NCI-H187 (cell line): ENCODE measurements at places on chromosomes 6 and 20.

GRCh38 chr20:63284083-63284440 is 8.9 kb upstream of the COL20A1 start:
- DNase-seq, result no peak

DNA sequence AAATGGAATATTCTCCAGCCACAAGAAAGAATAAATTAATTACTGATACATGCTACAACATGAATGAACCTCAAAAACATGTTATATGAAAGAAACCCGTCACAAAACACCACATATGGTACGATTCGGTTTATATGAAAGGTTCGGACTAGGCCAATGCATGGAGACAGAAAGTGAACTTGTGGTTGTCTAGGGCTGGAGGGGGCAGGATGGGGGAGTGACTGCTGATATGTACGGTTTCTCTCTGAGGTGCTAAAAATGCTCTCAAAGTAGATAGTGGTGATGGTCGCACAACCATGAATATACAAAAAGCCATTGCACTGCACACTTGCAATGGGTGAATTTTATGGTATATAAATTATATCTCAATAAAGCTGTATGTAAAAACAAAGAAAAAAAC is 18.3 kb downstream of the AGPAT4 start:
- DNase-seq, result no peak

GRCh38 chr6:122078481-122078880 is 321.0 kb upstream of the HSF2 start:
- no peak for DNase-seq

DNA sequence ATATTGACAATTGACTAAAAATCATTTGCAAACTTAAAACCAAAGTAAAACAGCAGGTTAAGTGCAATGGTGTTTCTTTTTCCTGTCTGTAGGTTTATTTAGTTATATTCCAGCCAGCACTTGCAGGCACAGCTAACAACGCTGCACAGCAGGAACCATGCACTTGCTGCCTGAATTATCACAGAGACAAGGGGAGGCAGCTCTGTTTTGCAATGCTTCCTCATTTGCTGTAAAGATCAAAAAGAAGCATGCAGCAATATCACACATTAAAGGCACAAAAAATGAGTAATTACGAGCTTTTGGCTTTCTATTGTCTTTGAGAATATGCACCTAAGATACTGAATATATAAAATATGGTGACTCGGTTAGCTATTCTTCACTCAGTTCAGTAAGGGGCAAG is 241.9 kb downstream of the EPHA7 start:
- no peak for DNase-seq

DNA sequence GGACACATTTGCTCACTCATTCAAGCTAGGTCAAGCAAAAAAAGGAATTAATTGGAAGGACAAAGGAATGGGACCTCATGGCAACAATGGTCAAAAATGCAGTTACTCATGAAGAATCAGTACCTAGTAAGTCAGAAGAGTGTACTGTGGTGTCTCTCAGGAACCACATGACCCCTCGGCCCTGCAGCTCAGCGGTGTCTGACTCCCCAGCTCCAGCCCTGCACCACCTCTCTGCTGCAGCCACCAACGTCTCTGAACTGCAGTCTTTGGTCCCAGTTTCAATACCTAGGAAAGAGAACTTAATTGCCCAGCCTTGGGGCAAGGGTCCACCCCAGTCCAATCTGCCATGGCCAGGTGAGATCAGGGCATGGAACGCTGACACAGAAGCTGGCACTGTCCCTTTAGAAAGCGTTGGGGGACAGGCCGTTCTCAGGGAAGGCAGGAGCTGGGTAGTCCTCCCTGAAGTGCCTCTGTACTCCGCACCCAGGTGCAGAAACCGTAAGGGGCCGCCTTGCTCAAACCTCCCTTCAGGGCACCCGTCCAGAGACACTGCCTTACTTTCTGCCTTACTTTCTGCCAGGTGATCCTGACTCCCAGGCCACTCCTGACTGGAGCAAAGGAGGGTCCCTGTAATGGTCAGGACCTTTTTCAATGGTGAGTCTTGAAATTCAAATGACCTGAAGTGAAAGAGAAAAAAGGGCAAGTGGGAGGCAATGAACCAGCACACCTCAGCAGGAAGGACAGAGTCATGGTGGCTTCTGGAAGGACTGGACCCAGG is 13.2 kb upstream of the NELFCD start:
- DNase-seq, result no peak

DNA sequence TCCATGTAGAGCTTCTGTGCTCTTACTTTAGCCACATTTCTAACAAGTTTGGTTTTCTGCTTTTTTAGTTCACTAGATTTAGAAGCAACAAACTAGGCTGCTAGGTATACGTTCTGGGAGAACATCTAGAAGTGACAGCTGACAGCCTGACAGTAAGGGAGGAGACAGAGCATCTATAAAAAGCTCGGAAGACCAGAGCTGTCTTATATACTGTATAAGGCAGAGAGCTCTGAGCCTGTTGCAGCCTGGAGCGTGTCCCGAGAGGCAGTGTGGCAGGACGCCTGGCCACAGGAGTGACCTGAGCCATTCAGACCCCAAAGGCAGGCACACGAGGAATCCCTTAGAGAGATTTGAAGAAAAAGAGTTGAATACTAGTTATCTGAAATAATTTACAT is 24.6 kb downstream of the PPP1R14C start:
- no peak for DNase-seq

DNA sequence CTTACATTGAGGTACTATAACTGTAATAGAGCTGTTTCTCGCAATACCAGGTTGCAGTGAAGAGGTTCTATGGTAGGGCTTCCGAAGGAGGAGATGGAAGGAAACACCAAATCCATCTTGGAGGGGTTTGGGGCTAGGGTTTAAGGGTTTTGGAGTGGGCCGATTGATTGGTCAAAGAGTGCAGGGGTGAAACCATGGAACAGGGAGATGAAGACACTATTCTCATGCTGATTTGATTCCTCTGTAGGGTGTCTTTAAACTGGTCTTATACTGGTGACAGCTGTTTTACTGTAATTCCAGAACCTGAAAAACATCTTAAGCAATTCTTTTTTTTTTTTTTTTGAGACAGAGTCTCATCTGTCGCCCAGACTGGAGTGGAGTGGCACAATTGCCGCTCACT is 7.8 kb downstream of the SMIM13 start:
- no peak for DNase-seq

- DNase-seq, result peak; percentile 21
These were observed 4.1 kb upstream of the BNIP5 start for GRCh38 chr6:36340618-36341454.

DNA sequence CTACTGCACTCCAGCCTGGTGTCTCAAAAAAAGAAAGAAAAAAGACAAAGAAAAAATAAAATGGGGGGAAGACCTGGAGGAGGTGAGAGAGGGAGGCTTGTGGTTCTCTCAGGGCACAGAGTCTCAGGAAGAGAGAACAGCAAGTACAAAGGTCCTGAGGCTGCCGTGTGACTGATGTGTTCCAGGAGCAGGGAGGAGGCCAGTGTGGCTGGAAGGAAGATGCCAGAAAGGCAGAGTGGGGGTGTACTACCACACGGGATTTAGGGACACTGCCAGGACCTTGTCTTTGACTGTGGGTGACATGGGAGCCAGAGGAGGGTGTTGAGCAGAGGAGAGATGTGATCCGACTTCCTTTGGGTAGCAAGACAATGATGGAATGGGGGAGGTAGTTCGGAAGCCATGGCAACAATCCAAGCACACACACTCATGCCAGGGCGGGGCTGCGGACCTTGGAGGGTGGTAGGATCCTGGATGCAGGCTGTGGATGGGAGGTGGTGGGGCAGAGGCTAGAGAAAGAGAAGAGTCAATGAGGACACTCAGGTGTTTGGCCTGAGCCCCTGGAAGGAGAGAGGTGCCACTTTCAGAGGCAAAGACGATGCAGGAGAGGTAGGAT is 136.4 kb upstream of the PTPN1 start:
- DNase-seq, result no peak

DNA sequence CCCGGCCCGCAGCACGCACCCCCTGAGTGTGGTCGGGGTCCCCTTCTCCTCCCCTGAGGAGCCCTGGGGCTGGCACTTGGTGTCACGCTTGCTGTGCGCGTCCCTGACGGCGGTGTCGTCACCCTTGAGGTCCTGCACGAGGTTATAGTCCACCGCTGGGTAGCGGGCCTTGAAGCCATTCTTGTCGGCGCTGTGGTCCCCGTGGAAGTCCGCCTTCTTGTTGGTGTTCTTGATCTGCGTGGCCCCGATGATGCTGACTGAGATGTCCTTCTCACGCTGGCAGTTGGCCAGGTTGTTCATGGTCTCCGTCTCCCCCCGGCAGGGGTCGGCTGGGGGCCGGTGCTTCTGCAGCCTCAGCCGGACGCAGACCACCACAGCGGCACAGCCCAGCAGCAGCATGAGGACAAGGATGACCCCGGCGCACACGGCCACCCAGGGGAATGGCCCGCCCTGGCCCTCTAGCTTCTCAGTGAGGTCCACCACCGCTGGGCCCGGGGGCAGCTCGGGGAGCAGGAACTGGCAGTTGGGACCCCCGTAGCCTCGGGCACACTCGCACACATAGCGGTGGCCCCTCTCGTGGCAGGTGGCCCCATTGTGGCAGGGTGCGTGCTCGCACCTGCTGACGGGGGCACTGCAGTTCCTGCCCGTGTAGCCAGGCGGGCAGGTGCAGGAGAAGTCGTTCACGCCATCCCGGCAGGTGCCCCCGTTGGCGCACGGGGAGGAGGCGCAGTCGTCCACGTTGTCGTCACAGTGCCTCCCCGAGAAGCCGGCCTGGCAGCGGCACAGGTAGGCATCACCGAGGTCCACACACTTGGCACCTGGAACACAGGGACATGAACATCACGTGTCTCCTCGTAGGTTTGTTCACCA is 7.4 kb downstream of the DLL1 start:
- DNase-seq, result no peak

GRCh38 chr6:7042056-7042653 is 65.6 kb upstream of the RREB1 start:
- DNase-seq, result no peak

DNA sequence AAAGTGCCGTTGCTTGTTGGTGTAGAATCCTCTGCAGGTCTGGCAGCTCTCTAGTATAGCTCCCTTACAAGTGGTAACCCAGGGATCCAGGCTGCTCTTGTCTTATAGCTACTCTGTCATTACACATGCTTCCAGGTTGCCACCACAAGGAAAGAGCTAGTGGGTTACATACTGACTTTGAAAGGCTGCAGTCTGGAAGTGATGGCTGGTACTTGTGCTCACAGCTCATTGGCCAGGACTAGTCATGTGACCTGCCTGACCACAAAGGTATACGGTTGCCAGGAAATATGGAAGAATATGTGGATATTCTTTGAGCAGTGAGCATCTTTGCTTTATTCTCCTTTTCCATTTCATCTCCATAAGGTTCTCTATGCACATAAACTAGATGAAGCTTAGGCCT is 46.0 kb downstream of the RREB1 start:
- no peak for DNase-seq

DNA sequence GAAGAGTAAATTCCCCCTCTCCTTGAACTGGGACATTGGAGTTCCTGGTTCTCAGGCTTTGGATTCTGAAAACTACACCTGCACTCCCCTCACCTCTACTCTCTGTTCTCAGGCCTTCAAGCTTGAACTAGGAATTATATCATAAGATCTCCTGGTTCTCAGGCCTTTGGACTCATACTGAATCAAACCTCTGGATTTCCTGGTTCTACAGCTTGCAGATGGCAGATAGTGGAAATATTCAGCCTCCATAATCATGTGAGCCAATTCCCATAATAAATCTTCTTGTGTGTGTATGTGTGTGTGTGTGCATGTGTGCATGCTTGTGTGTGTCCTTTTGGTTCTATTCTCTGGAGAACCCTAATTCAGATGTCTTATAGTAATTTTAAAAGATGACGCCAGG is 12.7 kb upstream of the CHD6 start:
- no peak for DNase-seq

DNA sequence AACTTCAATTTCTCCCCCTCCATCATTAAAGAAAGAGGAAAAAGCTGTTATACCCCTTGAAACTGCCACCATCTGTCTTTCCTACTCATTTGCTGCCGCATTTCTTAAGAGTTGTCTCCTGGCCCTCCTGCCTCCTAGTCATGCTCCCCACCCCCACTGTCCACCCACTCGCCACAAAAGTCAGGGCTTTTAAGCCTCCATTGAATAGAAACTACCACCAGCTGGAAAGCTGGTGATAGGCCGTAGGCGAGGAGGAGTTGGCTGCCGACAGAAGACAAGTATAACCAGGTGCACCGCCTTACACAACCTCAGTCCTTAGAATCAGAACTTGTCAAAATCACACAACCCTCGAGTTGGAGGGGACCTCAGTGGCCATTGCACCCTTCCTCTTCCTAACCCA is 67.6 kb downstream of the B3GAT2 start:
- no peak for DNase-seq

- DNase-seq, result no peak
These were observed 2.8 kb upstream of the VSX1 start for GRCh38 chr20:25084626-25085187.

DNA sequence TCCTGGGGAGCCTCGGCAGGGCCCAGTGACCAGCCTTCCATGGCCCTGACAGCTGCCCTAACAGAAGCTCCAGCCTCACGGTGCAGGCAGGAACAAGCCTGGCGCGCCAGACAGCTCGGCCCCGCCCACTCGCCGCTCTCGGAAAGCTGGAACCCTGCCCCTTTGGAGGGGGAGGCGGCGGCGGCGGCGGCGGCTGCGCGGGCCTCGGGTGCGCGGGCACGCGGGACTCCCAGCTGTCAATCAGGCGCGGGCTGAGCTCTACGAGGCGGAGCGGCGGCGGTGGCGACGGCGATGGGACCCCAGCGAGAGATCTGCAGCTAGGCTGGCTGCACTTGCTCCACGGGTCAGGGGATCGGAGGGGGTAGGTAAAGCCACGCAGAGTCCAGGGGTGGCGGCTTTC is at the start of gene NRSN1:
TSS of gene NRSN1 (plus strand) at position 236 of the 400 bp plus-strand sequence. CDS start 8,113 bp downstream, outside the sequence.
- DNase-seq, result peak; percentile 70
